ENCODE measurements at places on chromosomes 2 and 18. TPM values are rescaled to one million over a fixed set of nuclear protein-coding genes. Genes with fewer than 3 reads are reported as not detected.

ALLC gene
- not detected for total RNA-seq

VIL1 gene
- 0.11 TPM for total RNA-seq

SERPINE2 gene
- 109 TPM for total RNA-seq

KCNIP3 gene
- 18.1 TPM for total RNA-seq

MTA3 gene
- total RNA-seq, result 40.3 TPM

STPG4 gene
- 0.26 TPM for total RNA-seq

GREB1 gene
- 57.6 TPM for total RNA-seq

INHA gene
- 0.18 TPM for total RNA-seq

DES gene
- 0.13 TPM for total RNA-seq

CMPK2 gene
- total RNA-seq, result 3.8 TPM

RBMS1 gene
- 56.8 TPM for total RNA-seq

SALL3 gene
- not detected for total RNA-seq

ACYP2 gene
- 2.6 TPM for total RNA-seq

PIGN gene
- total RNA-seq, result 32.9 TPM

RNF138 gene
- total RNA-seq, result 23.7 TPM

ZAP70 gene
- not detected for total RNA-seq

SERPINB10 gene
- 1.2 TPM for total RNA-seq

GRHL1 gene
- 1.9 TPM for total RNA-seq

TLX2 gene
- 0.55 TPM for total RNA-seq

GALNT3 gene
- total RNA-seq, result 89.9 TPM

FSIP2 gene
- not detected for total RNA-seq

KIF5C gene
- 1.4 TPM for total RNA-seq
